ENCODE measurements at places on chromosomes 5 and 9.

DNA sequence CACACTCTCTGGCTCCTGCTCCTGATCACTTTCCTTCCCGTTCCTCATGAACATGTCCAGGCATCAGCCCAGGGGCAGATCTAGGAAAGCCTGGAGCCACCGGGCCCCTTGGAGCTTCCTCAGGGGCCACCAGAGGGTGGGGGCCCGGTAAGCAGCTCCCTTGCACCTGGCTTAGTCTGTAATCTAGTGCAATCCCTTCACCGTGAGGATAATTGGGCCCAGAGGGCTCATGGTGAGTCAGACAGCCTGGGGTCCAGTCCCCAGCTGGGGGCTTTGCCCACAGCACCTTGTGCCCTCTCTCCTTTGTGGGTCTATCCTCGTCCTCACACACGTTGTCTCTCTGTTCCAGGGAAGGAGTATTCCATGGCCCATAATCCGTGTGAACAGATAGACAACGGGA lies 10.4 kb upstream of the ALDH1B1 start:
- DNase-seq, result no peak

DNA sequence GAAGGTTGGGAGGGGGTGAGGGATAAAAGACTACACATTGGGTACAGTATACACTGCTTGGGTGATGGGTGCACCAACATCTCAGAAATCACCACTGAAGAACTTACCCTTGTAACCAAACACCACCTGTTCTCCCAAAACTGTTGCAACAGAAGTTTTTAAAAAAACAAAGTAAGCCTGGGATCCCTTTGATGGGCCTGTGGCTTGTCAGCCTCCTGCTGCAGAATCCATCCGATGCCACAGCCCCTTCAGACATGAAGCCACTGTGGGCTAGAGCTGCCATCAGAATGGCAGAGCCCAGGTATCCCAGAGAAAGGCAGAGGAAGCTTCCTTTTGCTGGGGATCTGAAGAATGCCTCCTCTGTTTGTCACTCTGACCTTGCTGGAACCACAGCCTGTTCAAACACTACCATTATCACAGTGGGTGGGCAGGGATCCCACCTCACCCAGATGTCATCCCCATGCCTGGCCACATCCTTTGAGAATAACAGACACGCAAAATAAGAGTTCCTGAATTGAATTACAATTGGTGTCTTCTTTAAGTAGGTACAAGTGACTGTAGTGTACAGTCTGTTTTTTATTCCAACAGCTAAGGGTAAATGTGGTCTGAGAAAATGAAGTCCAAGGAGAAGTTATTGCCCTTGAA lies 78.1 kb upstream of the DIRAS2 start:
- DNase-seq, result no peak

- no peak for DNase-seq
These were observed 1.4 kb upstream of the CHSY3 start for GRCh38 chr5:129902816-129903215.

- no peak for DNase-seq
These were observed 53.0 kb upstream of the TRPC7 start for GRCh38 chr5:136418301-136418700.

GRCh38 chr9:135968601-135969000 lies 7.4 kb upstream of the UBAC1 start:
- no peak for DNase-seq

DNA sequence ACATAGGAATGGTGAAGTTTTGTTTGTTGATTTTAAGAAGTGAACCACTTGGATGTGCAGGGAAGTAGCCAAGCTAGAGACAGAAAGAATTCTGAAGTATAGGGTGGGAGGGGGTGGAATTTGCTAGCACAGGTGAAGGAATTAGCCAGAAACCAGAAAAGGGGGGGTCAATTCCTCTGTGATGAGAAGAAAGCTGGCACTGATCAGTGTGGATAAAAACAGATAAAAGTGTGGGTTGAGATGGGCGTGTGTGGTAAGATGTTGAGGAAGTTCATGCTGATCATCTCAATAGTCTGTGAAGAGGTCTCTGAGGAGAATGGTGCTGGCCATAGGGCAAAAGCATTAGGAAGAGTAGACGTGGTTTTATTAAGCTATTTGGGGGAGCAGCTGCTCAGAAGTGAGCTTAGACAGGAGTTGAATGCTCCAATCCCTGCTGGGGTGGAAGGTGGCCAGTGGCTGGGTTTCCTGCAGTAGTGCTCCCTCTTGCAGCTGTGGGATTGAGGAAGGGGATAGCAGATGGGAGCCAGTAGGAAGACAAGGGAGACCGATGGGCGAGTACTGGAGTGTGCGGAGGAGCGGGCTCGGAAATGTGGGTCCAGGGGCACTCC lies 88.7 kb upstream of the ELL2 start:
- no peak for DNase-seq

DNA sequence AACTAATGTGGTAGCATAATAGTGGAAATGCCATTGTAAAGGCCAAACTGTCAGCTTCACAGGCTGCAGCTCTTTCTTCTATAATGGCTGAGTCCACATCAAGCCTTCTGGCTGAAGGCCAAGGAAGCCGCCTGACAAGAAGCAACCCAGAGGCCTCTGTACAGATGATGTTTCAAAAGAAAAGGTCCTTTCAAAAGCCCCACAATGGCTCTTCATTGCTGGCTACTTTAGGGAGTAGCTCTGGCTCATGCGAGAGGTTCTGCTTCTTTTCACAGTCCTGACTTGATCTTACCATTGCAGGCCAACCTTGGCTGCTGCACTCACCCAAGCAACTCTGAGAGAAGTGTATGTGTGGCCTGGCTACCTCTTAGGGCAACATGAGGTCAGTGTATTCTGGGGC lies 54.5 kb upstream of the EQTN start:
- DNase-seq, result no peak

DNA sequence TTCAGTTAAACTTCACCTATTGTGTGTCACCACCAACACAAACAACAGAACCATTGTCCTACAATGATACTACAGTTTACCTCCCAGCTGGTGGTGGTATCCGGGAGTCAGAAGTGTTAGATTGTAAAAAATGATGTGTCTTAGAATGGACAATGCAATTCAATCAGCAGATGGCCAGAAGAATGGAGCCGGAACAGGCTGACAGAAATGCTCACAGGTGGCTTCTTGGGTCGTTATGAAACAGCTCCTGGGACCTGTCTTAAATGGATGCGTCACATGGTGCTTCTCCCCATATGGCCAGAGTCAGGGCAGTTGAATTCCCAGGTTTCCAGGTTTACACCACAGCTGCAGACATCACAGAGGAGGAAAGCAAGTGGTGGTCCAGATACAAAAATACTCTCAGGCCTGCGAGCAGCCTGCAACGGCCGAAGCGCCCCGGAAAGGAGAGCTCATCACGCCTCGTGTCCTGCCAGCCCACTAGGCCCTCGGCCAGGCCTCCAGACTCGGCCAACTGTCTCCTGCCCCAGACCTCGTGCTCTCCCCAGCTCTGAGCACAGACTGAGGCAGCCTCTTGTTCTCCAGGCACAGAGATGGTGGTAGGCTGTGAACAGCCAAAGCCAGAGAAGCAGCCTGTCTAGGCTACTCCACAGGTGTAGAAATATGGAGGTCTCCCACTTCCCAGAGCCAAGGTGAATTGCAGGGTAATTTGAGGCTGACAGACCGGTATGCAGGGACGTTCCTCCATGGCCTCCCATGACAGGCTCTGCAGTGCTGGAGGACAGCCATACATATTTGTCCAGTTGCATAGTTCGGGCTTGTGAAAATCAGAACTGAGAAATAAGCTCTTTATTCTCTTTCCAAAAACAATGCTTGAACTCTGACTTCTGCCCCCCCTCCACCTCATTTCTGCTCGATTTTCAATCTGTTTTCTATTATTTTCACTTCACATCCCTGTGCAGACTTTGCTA lies 98.5 kb upstream of the SPATA31C2 start:
- DNase-seq, result peak; percentile 87

GRCh38 chr9:38443597-38443996 lies 19.3 kb upstream of the IGFBPL1 start:
- no peak for DNase-seq

GRCh38 chr5:172659909-172660628 lies 19.0 kb downstream of the NEURL1B start:
- peak; percentile 90 for DNase-seq

DNA sequence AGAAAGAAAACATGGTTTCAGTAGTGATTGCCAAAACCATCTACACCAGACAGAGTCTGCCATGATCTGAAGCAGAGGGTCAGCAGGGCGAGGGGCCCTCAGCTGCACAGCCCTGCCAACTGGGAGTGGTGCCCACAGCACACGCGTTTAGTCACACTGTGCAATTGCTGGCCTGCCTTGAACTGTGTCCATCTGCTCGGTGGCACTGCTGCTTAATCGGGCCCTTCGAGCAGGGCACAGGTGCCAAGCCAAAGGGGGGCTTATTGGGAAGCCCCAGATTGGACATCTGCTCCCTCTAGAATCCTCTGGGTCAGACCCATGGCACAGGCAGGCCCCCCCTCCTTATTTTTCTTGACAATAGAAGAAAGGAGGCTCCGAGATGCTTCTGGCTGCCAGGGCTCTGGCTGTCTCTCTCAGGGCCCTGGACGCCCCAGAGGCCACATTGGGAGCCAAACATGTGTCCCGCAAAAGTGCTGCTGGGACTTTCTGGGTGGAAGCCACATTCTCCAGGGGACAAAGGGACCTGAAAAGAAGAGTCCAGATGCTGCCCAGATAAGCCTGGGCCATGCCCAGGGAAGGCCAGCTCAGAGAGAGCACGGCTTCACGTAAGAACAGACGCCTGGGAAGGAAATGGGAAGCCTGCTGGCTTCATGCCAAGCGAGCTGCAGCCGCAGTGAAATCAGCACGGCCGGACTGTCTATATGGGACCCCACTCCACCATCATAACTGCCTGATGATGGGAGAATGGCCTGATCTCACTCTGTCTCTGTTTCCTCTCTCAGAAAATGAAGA lies 349.2 kb downstream of the GADD45G start:
- no peak for DNase-seq

- DNase-seq, result peak; percentile 47
These were observed 29.6 kb upstream of the UBAC1 start for GRCh38 chr9:135990468-135991429.

DNA sequence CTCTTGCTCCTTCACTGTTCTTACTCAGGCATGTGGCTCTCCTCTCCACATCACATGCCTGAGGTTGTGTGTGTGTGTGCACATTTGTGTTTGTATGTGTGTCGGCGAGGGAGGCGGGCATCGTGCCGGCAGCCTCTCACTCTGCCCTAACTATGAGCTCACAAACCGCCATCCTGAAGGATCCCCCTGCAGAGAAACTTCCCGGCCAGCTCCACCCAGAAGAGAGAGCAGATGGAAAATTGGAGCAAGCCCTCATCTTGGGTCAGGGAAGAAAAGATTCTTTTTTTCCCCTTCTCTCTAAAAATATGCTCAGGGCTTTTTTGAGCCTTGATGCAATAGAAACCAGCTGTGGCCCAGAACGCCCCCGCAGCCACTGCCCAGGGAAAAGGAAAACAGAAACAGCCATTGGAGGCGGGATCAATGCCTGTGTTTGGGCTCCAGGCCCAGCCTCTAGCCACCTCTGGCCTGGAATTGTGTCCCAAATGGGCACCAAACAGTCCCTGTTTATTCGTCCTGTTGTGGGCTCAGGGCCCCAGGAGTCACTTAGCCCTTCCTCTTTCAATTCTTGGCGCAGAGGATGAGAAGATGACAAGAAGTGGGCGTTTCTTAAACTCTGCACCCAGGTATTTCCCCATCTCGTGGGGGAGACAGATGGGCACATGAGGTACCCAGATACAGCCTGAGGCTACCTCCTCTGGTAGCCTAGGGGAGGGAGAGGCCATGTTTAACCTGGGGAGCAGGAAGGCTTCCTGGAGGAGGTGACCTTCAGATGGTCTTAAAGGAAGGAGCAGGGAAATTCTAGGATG lies 151.5 kb downstream of the RGS3 start:
- DNase-seq, result peak; percentile 87

- no peak for DNase-seq
These were observed 108.2 kb upstream of the IFNE start for GRCh38 chr9:21590058-21590996.

GRCh38 chr5:110025160-110025559 lies 335.4 kb downstream of the MAN2A1 start:
- no peak for DNase-seq

GRCh38 chr5:1477341-1477740 lies 32.1 kb upstream of the SLC6A3 start:
- DNase-seq, result no peak

DNA sequence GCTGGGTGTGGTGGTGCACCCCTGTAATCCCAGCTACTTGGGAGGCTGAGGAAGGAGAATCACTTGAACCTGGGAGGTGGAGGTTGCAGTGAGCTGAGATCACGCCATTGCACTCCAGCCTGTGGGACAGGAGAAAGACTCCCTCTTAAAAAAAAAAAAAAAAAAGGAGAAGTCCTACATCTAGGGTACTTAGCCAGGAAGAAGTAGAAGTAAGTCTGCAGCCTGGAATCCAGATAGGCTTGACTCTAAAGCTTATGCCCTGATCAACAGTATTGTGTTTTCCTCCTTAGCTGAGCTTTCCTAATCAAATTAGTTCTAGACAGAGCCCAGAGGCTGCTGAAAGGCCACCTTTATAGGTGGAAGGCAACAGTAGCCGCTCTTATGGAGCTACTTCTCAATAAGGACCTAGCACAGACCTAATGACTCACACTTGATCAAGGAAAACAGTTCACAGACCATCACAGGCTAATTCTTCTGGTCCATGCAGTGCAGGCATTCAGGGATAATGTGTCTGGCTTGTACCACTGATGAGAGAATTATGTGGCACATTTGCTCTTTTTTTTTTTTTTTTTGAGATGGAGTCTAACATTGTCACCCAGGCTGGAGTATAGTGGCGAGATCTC lies 105.5 kb upstream of the KLF4 start:
- no peak for DNase-seq

GRCh38 chr5:136047858-136048257 lies 19.1 kb downstream of the TGFBI start:
- no peak for DNase-seq

DNA sequence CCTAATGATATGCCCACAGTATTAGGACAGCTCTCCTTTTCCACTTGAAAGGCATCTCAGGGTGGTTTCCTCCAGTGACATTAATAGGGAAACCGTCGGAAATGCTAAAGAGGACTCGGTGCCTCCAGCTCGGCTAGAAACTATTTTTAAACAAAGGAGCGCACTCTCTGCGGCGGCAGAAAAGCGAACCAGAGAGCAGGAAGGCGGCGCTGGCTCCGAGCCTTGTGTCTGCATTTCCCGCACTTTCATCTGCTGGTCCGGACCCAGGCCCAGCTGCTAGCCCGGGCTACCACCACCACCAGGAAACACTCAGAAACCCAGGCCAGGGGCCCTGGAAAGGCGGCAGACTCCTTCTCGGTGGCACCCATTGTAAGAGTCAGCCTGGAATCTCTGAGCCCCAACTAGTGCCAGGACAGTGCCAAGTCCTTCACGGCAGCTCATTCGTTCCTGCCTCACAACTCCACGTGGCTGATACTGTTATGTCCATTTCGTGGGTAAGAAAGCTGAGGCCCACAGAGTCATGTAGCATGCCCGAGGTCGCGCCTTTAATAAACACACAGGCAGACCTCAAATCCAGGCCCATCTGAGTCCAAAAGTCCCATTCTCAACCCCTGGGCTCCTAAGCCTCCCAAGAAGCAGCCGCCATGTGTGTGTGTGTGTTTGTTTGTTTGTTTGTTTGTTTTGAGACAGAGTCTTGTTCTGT lies 73.9 kb downstream of the VAV2 start:
- DNase-seq, result no peak

Measured in AG10803 (cell line).